ENCODE measurements at places on chromosomes 6 and 20. TPM values are rescaled to one million over a fixed set of nuclear protein-coding genes. Genes with fewer than 3 reads are reported as not detected.

The JPH2 gene
- 3.0 TPM for total RNA-seq

The GHRH gene
- total RNA-seq: not detected

The TRAPPC3L gene
- not detected for total RNA-seq

The MUC22 gene
- not detected for total RNA-seq

The CDK19 gene
- 16.9 TPM for total RNA-seq

The C6orf58 gene
- total RNA-seq: not detected

The DDX27 gene
- 42.4 TPM for total RNA-seq

The CPXM1 gene
- 3.5 TPM for total RNA-seq
